Osteoblast (primary cell): ENCODE measurements at places on chromosomes 5 and 9. TPM values are rescaled to one million over a fixed set of nuclear protein-coding genes. Genes with fewer than 3 reads are reported as not detected.

Gene ACO1
- total RNA-seq: 104 and 105 TPM in 2 replicates

- DNase-seq: no peak
Observed at GRCh38 chr5:150309101-150309885, 6.6 kb upstream of the ARSI start.

Gene SHROOM1
- 4.7 and 6.2 TPM in 2 replicates for total RNA-seq

Gene CYSRT1
- 1.1 and 1.5 TPM in 2 replicates for total RNA-seq

DNA sequence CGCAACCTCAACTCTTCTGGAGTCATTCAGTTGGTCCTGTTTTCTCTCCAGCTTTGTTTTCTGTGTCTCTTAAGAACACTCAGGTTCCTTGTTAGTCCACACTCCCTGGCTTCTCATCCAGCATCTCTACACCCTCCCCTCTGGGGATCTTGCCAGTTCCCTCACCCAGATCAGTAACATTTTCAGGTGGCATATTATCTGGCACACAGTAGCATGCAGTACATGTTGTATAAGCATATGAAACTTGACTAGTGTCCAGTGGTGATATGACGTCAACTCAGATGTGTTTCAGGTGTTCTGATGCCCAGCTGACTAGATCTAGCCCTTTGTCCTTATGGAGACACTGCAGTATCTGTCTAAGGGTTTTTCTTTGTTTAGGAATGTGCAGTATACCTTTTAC lies 184.3 kb downstream of the ARHGAP26 start:
- DNase-seq: no peak

DNA sequence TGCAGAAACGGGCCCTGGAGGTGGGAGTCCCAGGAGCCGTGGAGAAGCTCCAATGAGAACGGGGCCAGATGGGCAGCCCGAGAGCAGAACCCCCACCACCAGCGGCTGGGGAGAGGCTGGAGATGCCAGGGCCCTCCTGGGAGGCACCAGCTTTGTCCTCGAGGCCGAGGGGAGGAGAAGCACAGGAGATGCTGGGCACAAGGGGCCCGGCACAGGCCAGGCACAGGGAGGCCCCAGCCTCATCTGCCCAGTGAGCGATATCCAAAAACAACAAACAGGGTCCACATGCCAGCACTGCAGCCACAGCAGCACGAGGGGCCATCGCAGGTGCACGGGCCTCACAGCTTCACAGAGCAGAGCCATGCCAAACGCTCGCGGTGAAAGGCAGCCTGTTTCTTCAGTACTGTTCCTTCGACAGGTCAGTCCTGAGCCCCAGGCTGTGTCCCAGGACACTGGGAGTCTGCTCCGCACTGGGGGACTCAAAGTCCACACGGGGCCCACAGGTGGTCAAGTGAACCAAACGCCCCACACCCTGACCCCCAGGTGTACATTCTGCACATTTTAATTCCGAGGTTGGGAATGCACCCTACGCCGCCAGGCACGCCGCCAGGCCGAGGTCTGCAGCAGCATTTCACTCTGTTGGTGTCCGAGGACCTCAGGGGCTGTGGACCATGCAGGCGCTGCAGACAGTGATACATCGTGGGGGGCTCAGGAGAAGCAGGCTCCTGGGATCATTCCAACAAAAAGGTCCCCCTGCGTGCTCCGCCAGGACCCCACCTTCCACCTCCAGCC lies 9.5 kb downstream of the LPCAT1 start:
- DNase-seq: peak; percentile 76

GRCh38 chr9:134724912-134725604 lies 83.5 kb downstream of the COL5A1 start:
- DNase-seq: no peak

DNA sequence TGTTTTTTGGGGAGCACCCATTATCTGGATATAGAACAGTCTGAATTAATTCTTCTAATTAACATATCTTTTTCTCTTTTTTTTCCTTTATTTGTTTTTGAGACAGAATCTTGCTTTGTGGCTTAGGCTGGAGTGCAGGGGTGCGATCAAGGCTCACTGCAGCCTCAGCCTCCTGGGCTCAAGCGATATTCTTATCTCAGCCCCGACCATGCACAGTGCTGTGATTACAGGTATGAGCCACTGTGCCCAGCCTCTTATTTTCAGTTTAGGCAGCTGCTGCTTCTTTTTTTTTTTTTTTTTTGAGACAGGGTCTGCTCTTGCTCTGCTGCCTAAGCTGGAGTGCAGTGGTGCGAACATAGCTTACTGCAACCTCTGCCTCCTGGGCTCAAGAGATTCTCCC lies 20.2 kb downstream of the UBE2R2 start:
- no peak for DNase-seq

DNA sequence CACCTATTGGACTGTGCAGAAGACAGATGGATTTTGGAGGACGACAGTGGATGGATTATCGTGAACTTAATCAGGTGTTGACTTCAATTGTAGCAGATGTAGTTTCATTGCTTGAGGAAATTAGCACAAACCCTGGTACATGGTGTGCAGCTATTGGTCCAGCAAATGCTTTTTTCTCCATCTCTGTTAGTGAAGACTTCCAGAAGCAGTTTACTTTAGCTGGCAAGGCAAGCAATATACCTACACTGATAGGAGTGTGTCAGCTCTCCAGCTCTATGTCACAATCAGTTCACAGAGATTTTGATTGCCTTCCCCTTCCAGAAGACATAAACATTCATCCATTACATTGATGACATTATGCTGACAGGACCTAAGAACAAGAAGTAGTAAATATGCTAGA lies 35.7 kb upstream of the ROR2 start:
- DNase-seq: no peak

DNA sequence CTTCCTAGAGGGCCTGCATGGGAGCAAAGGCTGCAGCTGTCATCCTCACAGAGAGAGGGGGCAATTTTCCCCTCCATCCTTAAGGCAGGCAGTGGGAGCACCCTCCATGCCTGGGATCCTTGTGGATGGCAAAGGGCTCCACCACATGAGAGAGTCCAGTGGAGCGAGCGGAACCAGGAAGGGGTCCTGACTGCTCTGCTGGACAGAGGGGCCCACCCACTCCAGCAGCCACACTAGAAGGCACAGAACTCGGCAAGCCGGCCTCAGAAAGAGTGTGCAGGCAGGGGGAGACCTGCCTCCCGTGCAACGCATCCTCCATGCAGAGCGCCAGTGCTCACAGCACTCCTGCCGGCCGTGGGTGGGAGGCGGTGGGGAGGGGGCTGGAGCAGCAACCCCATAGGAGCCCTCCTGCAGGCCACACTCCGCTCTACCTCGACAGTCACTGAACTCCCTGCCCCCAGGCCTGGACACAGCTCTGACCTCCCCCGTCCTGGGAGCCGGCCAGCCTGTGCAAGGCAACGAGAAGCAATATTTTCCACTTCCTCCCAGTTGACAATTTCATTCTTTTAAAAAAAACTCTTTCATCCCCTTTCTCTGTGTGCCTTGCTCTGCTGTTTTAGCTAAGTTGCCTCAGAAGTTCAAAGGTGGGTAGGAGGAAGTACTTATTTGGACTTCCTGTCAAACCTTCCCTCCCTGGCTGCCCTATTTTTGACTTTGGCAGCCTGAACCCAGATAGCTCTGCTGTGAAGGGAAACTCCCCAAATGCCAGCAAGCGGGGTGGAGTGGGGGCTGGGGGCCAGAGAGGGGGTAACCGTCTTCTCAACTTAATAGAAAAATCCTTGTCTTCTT lies 5.3 kb upstream of the LCP2 start:
- no peak for DNase-seq
